ENCODE measurements at places on chromosomes 4 and X.

DNA sequence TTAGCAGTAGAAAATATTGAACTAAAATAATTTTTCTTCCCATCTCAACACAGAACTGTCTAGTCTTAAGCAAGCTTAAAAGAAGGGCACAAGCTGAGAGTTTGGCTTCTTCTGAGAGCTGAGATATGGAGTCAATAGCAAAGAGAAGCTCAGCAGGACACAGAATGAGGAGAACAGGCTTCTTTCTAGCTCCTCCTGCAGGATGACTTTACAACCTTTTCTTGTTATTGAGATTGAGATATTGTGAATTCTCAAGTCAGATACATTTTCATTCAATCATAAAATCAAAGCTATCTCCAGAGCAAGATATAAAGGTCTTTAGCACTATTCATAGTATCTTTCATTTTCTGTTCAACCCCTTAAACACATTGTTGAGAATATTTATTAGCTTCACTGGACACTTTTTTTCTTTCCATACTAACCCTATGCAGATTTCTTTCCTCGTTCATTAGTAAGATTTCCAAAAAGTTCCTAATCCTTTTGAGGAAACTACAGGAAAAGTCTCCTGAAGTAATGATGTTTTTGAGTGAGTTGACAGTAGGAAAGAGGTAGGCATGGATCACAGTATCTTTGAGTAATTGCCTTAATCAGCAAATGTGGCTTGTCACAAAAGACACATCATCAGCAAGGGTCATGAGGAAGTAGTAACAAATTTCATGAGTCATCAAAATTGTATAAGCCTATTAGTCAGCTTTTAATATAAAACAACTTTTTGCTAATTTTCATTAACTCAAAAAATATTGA is 17.8 kb upstream of the CXCL3 start:
- no peak for DNase-seq

- DNase-seq, result no peak
Measured at GRCh38 chrX:13386636-13387035, 66.8 kb upstream of the ATXN3L start.

GRCh38 chrX:132257116-132257515 is 37.9 kb upstream of the RAP2C start:
- DNase-seq, result no peak

GRCh38 chrX:135541351-135541750 is 20.9 kb downstream of the INTS6L start:
- no peak for DNase-seq

- peak; percentile 4 for DNase-seq
Measured at GRCh38 chrX:63754136-63754859, 30.7 kb downstream of the ARHGEF9 start.

DNA sequence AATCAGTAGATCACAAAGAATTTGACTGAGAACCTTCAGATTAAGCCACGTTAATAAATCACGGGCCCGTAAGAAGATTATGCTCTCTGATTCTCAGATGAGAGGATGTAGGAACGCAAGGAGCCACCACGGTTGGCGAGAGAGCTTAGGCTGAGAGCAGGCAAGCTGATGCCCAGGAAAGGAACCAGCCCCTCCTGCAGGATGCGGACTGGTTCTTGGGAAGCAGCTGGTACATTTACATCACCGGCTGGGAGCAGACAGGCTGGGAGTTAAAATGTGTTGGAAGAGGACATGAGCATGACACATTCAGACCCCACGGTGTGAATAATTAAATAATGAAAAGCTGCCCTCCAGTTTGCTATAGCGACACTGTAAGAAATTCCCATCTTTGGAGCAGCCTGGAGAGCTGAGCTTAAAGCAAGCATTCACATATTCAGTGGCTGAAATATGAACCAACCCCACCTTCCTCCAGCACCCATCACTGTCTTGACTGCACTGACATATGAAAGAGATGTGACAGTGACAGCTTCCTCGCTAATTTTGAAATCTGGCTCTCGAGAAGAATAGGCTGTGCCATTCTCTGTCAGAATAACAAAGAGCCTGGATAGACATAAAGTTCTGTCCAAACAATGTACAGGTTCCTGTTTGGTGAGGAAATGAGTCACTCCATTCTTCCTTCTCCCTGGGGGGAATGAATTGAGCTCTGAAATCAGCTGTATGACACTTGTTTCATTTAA is 33.1 kb downstream of the LNX1 start:
- DNase-seq, result no peak

- DNase-seq, result no peak
Measured at GRCh38 chr4:23734000-23734399, 155.8 kb downstream of the PPARGC1A start.
